ENCODE measurements at places on chromosomes 12 and 14.

DNA sequence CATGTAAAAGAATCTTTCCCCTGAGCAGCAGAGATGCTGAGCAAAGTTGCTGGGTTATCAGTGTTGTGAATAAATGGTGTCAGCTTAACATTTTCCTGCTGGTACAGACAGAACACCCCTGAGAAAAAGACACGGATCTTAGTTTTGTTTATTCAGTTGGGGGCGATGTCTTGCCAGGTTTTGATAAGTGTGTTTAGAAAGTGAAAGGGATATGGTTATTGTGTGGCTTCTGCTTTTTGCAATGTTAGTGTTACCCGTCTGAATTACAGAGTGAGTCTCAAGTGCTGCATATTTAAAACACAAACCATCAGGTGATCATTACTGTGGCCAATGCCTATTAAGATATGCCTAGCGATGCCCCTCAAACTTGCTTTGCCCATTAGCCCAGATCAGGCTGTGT, 864.6 kb upstream of the SEL1L start:
- no peak for DNase-seq

- no peak for DNase-seq
Observed at GRCh38 chr14:103115845-103116572, 7.3 kb upstream of the TNFAIP2 start.

- peak; percentile 56 for DNase-seq
Observed at GRCh38 chr12:96236221-96236822, 42.1 kb downstream of the ELK3 start.

GRCh38 chr12:108825201-108825950, 32.0 kb downstream of the SSH1 start:
- no peak for DNase-seq

DNA sequence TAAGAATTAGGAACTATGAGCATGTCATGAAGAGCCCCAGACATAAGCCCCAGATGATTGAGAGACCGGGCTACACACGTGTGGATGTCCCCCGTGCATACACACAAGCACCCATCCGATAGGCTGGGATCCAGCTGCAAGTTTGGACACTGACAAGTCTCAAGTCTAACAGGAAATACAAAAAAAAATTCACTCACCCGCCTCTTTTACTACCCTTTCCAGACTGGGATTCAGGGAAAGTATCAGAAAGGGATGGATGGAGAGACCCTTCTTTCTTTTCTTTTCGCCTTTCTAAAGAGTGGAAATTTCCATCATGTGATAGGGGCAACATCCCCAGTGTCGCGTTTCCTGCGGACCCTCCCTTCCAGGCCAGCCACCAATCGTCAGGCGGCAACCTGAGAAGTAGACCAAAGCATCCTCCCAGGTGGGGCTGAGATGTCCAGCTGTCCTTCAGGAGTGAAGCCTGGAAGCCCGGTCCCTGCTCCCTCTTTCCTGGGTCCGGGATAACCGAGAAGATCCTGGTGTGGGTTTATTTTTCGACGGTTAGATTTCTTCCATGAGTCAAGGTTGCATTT, 6.4 kb upstream of the SLC38A4 start:
- no peak for DNase-seq

DNA sequence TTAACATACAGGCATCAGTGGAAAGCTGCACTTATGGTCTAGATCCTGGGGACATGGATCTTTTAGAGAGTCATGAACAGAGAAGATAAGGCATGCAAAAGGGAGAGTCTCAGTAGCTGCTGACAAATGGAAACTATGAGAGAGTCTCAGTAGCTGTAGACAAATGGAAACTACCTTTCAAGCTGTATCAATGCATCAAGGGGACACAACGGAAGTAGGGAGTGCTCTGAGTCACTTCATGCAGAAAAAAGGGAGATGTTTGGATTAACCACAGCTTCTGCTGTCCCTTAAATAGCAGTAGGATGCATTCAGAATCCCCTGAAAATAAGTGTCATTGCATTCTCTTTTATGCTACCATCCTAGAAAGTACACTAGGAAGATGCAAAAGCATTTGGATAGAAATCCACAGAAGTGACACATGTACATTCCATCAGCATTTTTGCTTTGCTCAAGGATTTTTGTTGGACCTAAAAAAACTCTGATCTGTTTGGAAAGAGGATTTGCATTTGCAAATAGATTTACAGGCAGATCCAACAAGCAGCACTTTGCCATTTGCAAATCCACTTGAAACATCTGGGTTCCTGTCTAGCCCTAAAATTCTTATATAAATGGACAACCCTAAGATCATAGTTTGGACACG, 227.5 kb upstream of the LMO3 start:
- DNase-seq: no peak

DNA sequence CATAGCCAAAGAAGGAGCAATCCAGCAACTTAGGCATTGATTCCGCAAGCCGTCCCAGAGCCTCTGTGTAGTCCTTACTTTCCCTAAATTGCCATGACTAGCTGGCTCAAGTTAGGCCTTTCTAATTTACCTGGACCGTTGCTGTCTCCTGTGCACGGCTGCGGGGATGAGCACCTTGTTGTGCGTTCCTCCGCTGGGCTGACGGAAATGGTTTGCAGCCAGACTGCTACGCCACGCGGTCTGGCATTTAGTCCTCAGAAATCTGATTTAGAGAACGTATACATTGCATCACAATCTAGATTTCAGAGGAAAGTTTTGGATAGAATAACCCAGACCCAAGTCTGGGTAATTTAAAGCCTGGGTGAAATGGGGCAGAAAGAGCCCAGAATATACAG, 133.2 kb upstream of the ARHGAP5 start:
- DNase-seq: no peak

DNA sequence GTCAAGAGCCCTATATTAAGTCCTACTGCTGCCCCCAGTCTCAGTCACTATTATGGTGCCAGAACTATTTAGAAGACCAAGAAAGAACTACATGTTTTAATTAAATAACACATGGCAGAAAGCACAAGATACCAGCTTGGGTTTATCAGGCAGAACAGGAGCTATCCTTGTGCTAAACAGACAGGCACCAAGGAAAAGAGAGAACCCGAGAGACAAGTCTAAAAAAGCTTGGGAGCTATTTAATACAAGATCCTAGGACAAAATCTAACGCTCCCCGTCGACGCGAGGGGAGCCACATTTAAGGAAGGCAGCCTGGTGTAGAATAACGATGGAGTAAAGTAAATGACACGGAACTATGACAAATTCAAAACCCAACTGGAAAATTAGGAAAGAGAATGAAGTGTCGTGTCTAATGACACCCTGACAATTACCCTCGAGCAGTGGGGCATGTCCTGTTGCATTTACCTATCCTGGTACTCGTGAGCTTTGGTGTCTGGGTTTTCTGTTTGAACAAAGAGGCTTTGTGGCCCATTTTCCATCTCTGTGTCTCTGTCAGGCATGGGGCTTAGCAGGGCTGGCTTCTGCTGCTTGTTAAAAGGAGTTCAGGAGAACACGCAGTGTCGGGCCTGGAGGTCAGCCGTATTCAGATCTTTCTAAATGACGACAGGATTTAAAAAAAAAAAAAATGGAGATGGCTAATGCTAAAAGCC, 140.6 kb downstream of the ETNK1 start:
- DNase-seq: no peak

DNA sequence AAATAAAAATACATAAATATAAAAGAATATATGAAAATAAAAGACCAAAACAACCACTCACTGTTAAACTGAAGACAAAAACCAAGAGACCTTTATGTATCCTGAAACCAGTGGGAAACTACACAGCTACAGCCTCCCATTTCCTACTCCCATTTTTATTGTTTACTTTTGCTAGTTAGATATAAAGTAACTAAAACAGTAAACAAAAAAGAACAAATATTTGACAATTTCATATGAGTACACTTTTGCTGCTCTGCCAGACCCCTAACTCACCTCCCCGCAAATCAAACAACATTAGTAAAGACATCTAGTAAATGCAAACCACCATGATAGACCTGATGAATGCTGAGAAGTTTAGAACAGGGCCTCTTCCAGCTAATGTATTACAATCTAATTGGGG, 97.1 kb downstream of the BCL2L14 start:
- DNase-seq: no peak

Measured in immature natural killer cell (primary cell).